ENCODE measurements at places on chromosomes 2 and 18. TPM values are rescaled to one million over a fixed set of nuclear protein-coding genes. Genes with fewer than 3 reads are reported as not detected.

GRCh38 chr2:225600444-225600843, 200.9 kb downstream of the NYAP2 start:
- no peak for DNase-seq

GRCh38 chr2:2507417-2507997, 176.4 kb upstream of the MYT1L start:
- DNase-seq: no peak

- DNase-seq: peak; percentile 59
These were observed 56.2 kb upstream of the HS6ST1 start for GRCh38 chr2:128374711-128375413.

DNA sequence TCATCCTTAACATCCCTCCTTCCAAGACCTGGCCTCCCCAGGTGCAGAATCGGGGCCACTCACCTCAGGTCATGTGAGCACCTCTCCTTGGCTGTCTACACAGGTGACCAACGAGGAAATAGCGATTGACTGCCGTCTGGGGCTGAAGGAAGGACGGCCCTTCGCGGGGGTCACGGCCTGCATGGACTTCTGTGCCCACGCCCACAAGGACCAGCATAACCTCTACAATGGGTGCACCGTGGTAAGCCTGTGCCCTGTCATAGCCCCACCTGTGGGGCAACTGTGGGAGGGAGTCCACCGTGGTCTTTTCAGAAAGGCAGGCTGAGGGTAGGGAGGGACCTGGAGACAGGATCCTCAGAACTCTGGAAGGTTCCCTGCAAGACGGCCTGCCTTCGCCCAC, 54.3 kb downstream of the BOLA3 start:
- DNase-seq: peak; percentile 66

- no peak for DNase-seq
These were observed 57.9 kb upstream of the ARHGAP15 start for GRCh38 chr2:143071185-143071876.

- DNase-seq: no peak
These were observed 40.7 kb downstream of the ONECUT2 start for GRCh38 chr18:57475903-57476302.

DNA sequence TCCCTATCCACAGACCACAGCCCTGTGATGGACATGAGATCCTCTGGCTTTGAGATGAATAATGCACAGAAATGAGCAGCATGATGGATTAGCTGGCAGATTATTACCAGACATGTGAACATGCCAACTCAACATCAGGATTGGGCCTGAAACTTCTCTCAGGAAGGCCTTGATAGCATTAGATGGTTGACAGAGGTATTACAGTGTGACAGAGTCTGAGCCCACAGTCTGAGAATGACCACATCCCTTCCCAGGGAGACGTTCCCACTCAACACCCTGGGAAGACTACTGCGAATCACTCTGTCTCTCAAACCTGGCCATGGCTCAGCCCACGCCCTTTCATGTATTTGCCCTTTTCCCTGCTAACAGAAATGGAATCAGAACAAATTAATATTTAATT, 66.9 kb downstream of the BCL11A start:
- no peak for DNase-seq

GRCh38 chr2:170155022-170155722, 22.8 kb upstream of the MYO3B start:
- no peak for DNase-seq

- no peak for DNase-seq
These were observed 114.6 kb upstream of the CCDC68 start for GRCh38 chr18:55073834-55074233.

- DNase-seq: no peak
These were observed 1697.1 kb upstream of the LRRTM1 start for GRCh38 chr2:82001614-82002013.

- no peak for DNase-seq
These were observed 18.2 kb downstream of the FBLN7 start for GRCh38 chr2:112156152-112156986.

GRCh38 chr18:48915626-48916425, 34.9 kb downstream of the SMAD7 start:
- no peak for DNase-seq

DNA sequence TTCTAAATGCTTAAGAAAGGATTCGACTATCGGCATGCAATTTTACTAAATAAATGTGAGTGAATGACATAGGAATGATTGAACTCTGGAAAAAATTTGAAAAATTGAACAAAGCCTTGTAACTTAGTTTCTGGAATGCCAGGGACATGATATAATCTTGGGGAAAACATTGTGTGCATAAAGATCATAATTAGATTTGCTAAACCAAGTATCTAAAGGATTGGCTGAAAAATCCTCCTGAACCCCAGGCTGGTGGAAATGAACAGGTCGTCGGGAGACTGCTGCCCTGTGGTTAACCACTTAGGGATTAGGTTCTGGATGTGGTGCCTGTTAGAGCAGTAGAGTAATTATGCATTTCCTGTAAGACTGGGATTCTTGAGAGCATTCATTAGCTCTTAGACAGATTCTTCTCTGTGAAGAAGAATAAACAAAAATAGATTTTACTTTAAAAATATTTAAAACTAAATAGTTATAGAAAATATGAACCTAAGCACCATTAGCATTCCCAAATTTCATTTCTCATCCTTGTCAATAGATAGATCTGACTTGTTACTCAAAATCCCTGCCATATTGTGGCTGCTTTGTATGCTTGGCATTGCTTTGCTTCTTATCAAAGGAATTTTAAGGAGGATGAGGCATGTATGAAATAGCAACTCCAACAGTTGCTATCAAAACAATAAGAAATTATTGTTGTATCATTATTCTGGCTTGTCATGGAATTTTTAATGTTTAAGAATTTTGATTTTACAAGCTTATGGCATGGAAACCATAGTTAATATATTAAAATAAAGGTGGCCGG, 55.9 kb downstream of the LYPD6B start:
- no peak for DNase-seq

- DNase-seq: no peak
These were observed 4.4 kb downstream of the ARHGAP25 start for GRCh38 chr2:68738906-68739594.

DNA sequence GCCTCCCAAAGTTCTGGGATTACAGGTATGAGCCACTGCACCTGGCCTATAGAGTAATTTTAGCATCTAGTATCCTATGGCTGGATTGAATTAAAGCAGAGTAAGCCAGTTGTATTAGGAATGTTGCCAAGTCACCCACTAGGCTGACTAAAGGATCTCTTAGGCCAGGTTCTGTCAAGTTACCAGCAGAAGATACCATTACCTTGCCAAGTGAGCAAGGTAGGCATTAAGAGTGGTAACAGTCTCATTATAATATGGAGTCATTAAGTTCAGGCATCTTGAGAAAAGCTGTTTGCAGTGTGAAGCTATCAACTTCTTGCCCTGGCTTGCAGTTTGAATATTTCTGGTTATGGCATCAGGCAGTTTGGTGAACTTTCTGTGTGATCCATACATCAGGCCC, 37.0 kb upstream of the MTCL1 start:
- no peak for DNase-seq

DNA sequence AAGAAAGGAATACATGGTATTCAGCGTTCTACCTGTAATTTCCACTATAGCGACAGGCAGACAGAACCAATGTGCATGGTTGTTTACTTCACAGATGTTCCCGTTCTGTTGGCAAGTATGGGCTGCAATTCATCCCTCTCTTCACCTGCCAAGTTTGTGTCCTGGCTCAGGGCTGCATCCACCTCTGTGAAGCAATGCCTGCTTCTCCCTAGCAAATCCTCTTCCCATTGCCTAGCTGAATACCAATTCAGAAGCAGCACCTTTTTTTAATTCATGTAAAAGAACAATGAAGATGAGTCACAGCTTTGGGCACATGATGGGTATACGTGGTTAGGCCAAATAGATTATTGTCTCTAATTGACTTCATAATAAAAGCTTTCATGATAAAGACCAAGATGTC, 54.7 kb upstream of the LRATD1 start:
- no peak for DNase-seq

DNA sequence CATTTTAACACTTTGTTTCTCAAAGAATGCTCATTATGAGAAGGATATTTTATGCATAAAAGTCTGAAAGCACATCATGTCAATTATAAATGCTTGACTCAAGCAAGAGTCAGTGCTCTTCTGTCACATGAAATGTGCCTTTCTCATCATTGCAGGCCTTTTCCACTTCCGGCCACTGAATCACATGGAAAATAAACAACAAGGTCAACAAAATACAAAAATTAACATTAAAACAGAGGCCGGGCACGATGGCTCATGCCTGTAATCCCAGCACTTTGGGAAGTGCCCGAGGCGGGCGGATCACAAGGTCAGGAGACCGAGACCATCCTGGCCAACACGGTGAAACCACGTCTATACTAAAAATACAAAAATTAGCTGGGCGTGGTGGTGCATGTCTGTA, 480.6 kb downstream of the SPAG16 start:
- DNase-seq: no peak

DNA sequence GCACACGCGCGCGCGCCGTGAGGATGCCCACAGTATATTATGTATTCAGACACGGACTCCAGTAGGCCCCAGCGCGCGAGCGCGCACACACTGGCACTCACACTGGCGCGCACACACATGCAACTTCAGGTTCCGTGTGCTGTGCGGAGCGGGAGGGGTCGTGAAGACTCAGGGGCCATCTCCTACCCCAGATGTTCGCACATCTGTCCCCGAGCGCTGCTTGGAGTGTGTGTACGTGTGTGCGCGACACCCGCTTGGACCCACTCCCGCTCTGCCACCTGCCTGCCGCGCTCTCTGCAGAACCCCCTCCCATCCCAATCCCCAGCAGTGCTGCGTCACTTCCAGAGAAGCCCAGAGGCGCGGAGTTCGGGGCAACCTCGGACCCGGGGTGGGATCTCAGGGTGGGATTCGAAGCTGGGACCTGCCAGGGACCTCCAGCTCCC, 2.6 kb downstream of the NRP2 start:
- DNase-seq: no peak

DNA sequence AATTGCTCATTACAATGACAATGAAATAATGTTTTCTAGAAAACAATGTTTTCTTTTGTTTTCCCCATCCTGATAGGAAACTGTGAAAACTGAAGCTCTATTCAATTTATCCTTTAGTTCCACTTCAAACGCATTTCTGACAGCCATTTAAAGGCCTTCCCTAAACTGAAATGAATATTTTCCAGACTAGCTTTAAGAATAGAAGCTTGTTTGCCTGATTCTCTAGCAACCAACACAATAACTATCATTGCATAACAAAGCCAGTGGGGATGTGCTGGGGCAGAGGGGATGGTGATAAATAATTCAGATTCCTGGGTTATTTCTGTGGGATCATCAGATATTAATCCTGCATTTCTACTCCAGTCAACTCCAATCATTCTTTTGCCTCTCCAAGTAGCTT, 427.1 kb downstream of the RND3 start:
- no peak for DNase-seq

DNA sequence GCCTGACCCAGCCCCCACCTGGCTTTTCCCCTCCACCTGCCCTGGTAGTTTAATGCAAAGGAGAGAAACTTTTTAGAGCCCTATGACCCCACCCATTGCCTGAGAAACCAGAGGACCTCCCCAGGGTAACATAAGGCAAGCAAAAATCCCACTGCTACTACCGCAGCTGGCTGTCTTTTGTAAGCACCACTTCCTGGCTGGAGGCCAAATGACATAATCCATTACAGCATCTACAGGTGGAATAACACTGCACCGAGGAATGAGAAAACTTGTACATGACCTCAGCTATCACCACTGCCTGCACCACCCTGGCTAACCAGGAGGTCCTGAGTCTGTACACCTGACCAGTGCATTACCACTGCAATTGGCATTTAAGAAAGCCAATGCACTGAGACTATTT, 149.6 kb upstream of the GALNT5 start:
- no peak for DNase-seq

DNA sequence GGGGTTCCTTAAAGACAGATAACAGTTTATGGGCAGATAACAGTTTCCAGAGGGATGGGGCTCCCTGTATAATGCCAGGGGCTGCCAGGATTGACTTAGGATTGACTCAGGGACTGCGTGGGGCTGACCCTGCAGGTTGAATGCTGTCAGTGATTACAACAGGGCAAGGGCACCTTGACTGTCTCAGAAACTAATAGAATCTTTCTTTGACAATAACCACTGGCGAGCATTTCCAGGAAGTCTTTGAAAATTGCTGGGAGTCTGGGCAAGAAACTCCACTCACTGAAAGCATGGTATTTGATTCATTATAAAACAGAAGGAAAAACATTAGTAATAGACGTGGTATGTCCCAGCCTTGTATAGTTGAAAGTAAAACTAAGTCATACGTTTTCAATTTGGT, 101.0 kb downstream of the GPD2 start:
- no peak for DNase-seq

DNA sequence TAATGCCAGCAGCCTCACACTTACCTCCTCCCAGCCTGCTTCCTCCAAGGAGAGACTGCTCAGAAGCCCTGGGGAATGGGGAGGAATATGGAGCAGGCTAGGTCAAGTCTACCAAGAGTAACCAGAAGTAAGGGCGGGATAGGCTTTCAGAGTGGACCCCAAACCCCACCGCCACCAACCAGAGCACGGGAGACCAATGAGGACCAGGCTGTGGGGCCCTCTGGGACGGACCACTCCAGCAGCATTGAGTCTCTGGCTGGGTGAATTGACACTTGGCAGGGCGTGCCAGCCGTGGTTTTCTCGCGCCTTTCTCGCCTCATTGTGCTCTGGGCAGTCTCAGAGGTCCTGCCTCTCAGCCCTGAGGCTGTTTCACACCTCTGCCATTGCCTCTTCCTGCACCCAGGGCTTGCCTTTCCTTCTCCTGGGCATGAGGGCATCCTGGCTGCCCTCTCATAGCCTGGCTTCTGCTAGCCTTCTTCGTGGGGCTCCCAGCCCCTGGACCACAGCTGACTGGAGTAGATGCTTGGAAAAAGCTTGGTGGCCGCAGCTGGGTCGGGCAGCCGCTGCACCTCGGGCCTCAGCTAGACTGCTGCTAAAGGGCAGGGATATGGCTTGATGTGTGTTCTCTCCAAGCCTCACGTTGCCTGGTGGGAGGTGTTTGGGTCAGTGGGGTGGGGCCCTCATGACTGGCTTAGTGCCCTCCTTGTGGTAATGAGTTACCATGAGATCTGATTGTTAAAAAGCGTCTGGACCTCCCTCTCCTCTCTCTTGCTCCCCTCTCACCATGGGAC, 40.5 kb upstream of the HS6ST1 start:
- peak; percentile 60 for DNase-seq

GRCh38 chr2:99636144-99637034, 146.6 kb upstream of the REV1 start:
- DNase-seq: no peak

GRCh38 chr2:212906620-212907019, 244.8 kb downstream of the IKZF2 start:
- DNase-seq: no peak

GRCh38 chr2:116489944-116490343, 1324.5 kb upstream of the DDX18 start:
- DNase-seq: no peak

HTRA2 gene
- 42.7 TPM for total RNA-seq

CENPA gene
- 24.7 TPM for total RNA-seq

PTPRN gene
- 17.5 TPM for total RNA-seq

DYNAP gene
- not detected for total RNA-seq

SULT1C2 gene
- total RNA-seq: 5.9 TPM

LTBP1 gene
- total RNA-seq: 53.3 TPM

DARS1 gene
- total RNA-seq: 46.0 TPM

VRK2 gene
- 17.7 TPM for total RNA-seq

KCNIP3 gene
- 5.3 TPM for total RNA-seq

SLC4A5 gene
- 6.4 TPM for total RNA-seq

ERBB4 gene
- total RNA-seq: 5.3 TPM

LYPD1 gene
- 33.9 TPM for total RNA-seq

GRB14 gene
- 8.8 TPM for total RNA-seq
